ENCODE measurements at places on chromosomes 3 and 15.

DNA sequence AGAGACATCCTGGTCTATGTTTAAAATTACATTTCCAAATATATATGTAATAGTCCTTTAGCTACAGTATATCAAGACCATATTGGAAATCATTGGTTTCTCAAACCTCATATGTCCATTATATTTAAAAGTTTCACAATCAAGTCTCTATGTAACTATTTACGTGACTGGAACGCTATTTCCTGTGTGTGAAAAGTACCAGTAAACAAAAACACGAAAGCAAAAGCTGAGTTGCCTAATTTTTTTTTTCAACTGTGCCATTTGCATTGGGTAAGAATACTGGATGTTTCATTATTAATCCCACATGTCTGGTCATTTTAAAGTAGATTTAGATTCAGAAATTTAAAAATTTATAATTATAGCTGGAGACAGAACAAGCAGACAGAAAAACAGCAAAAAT, 381.4 kb downstream of the TBC1D5 start:
- H3K36me3 ChIP-seq = no peaks in the 10 kb centered on the region
- no peak overlapping the region for H3K4me3 ChIP-seq
- no peaks in the 10 kb centered on the region for H3K4me1 ChIP-seq
- no peak for DNase-seq
- no peaks in the 10 kb centered on the region for H3K27me3 ChIP-seq
- no peak overlapping the region for H3K27ac ChIP-seq

GRCh38 chr3:183664913-183665381, 29.5 kb downstream of the KLHL24 start:
- H3K4me3 ChIP-seq = no peak overlapping the region
- no peaks in the 10 kb centered on the region for H3K27me3 ChIP-seq
- no peak for DNase-seq
- H3K27ac ChIP-seq = no peak overlapping the region
- no peaks in the 10 kb centered on the region for H3K36me3 ChIP-seq

GRCh38 chr3:182413061-182413460, 380.2 kb upstream of the ATP11B start:
- H3K27ac ChIP-seq = no peak overlapping the region
- H3K4me1 ChIP-seq = no peaks in the 10 kb centered on the region
- no peak for DNase-seq
- H3K27me3 ChIP-seq = no peaks in the 10 kb centered on the region
- no peaks in the 10 kb centered on the region for H3K36me3 ChIP-seq

GRCh38 chr15:91891788-91892345, 38.4 kb downstream of the SLCO3A1 start:
- H3K4me1 ChIP-seq = peaks cover 40% of the 10 kb centered on the region
- no peaks in the 10 kb centered on the region for H3K36me3 ChIP-seq
- no peak overlapping the region for H3K27ac ChIP-seq
- DNase-seq = no peak
- no peak overlapping the region for H3K4me3 ChIP-seq
- H3K27me3 ChIP-seq = no peaks in the 10 kb centered on the region

GRCh38 chr3:14490831-14491230, 49.3 kb downstream of the GRIP2 start:
- no peak overlapping the region for H3K27ac ChIP-seq
- H3K4me3 ChIP-seq = no peak overlapping the region
- peak; percentile 15 for DNase-seq
- H3K27me3 ChIP-seq = no peaks in the 10 kb centered on the region
- no peaks in the 10 kb centered on the region for H3K4me1 ChIP-seq

GRCh38 chr3:44894485-44894884, 20.1 kb downstream of the TGM4 start:
- H3K27ac ChIP-seq = no peak overlapping the region
- DNase-seq = no peak
- H3K4me3 ChIP-seq = no peak overlapping the region
- no peaks in the 10 kb centered on the region for H3K4me1 ChIP-seq

GRCh38 chr3:46558184-46559043, 7.7 kb downstream of the LRRC2 start:
- peak overlapping the region; percentile 74 for H3K4me3 ChIP-seq
- peaks cover 8% of the 10 kb centered on the region for H3K4me1 ChIP-seq
- no peak for DNase-seq
- H3K27ac ChIP-seq = peak overlapping the region; percentile 38
- H3K27me3 ChIP-seq = peaks cover 34% of the 10 kb centered on the region
